ENCODE measurements at places on chromosomes 3 and 15.

- no peak for DNase-seq
Measured at GRCh38 chr3:126777366-126777765, 73.3 kb downstream of the CHCHD6 start.

DNA sequence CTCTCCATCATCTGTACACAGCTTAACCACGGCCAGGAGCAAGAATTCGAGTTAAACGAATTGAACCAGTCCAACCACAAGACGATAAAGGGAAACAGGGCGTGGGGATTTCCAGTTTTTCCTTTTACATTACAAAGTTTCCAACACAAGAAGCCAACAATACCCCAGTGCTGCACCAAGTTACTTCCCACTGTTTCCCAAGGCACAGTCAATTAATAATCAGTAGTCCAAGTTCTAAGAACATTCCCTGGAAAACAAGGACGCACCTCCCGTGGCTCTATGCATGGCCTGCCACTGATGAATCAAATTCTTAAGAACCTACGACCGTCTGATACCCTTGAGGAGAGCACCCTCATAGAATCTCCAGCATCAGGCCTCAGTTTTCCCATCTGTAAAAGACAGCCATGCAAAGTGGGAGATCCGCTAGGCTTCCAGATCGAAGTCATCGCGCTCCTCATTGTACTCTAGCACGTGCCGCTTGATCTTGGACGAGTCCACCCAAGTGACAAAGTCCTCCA is 774 bp downstream of the IMP3 start:
- no peak for DNase-seq

- peak; percentile 27 for DNase-seq
Measured at GRCh38 chr3:49673121-49673714, 933 bp upstream of the APEH start.

- no peak for DNase-seq
Measured at GRCh38 chr15:78979456-78980320, 34.8 kb upstream of the CTSH start.
